Camera-type eye (tissue), 1 donor: ENCODE measurements at places on chromosomes 1 and 21. TPM values are rescaled to one million over a fixed set of nuclear protein-coding genes. Genes with fewer than 3 reads are reported as not detected.

Gene GJA9
- total RNA-seq = not detected

Gene TSPEAR
- total RNA-seq = not detected

Gene OVAAL
- not detected for total RNA-seq

Gene RAB3B
- total RNA-seq = 12.0 TPM

Gene VAV3
- 22.1 TPM for total RNA-seq
